H54 (cell line): ENCODE measurements at places on chromosomes 4 and X.
A peak's percentile ranks its signal among the peaks of the same experiment; 100 is the strongest.

GRCh38 chr4:113981591-113981990, 2.1 kb upstream of the ARSJ start:
- no peak for DNase-seq

DNA sequence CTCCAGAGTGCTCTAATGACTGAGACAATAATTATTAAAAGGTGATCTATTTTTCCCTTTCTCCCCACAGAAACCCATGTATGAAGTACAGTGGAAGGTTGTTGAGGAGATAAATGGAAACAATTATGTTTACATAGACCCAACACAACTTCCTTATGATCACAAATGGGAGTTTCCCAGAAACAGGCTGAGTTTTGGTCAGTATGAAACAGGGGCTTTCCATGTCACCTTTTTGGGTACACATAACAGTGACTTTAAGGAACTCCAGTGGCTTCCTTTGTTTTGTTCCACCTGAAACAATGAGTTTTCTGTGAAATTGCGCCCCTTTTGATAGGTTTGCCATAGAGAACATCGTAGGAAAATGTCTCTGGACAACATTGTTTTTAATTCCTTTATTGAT, 69.6 kb downstream of the KIT start:
- no peak for DNase-seq

DNA sequence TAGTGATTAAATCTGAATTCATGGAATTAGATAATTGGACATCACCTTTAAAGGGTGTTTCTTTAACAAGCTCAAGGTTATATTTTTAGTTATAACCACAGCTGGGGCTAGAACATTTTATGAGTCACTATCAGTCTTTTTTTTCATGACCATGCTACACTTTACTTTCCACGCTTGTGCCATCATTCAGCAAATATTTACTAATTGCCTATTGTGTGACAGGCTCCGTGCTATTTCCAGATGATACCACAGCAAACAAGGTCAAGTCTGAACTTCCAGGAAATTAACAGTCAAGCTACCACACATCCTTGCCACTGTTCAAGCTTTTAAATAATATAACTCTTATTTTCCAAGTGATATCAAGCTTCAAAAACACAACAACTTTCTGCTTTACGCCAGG, 16.5 kb downstream of the SPANXN3 start:
- no peak for DNase-seq

GRCh38 chr4:106315476-106315967, 487 bp downstream of the TBCK start:
- DNase-seq = peak; percentile 10

DNA sequence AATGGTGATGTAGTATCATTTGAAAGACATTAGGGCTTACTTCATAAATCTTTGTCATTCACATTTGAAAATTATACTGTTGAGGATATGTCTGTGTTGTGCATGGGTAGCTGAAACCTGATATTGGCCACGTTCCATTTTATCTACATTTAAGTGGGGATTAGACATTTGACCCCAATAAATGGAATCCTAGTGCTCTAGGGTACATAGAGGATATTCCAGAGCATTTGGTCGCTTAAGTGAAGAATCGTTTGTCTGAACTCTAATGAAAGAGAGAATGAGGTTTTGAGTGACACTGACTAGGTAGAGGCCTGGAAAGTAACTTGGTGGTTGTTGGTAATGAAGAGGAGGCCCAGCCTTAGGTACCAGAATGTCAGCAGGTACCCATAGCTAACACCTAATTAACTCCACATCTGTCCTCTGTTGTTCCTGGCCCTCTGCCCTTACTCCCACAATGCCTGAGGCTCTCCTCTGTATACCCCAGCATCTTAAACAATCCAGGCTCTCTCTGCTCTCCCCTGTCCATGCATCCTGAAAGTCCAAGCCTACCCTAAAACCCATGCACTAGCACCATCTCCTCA, 299.5 kb upstream of the KLF3 start:
- no peak for DNase-seq

DNA sequence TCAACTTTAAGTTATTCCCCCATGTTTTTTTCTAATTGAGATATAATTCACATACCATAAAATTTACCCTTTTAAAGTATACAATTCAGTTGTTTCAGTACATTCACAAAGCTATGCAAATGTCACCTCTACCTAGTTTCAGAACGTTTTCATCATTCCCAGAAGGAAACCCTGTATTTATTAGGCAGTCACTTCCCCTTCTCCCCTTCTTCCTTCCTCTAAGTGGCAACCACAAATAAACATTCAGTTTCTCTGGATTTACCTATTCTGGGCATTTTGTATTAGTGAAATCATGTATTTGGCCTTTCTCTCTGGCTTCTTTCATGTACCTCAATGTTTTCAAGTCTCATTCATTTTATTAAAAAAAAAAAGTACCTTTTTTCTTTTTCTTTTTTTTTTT, 101.9 kb downstream of the TET2 start:
- no peak for DNase-seq

- no peak for DNase-seq
Measured at GRCh38 chrX:41912923-41913322, 10.4 kb downstream of the CASK start.

DNA sequence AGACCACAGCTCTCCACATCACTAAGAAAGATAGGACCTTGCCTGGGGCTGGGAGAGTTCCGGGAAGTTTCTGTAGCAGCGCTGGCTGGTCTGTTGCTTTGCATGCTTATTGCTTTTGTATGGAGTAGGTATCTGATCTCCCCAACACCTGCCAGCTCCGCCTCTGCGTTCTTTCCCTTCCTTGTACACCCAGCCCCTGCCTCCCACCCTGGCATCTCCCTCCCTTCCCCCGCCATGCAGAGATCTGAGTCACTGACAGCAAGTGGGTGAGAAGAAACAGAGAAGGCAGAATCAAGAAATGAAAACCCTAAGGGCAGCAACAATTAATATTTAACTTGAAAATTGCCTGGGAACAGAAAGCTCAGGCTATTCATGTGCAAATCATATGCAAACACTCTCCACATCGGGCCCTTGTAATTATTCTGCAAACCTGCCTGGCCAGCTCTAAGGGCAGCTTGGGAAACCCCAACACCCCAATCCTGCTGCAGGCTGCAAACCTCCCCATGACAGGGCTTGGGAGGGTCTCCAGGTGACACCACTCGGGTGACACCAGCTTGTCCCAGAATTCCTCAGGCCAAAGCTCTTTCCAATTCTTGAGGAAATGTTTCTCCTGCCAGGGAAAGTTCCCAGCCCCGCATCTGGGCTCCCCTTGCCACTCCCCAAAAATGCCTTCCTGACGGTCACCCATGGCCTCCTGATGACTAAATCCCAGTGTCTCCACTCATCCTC, 257.2 kb downstream of the FBXW7 start:
- DNase-seq = no peak

GRCh38 chrX:50622751-50623150, 152.1 kb upstream of the DGKK start:
- no peak for DNase-seq

DNA sequence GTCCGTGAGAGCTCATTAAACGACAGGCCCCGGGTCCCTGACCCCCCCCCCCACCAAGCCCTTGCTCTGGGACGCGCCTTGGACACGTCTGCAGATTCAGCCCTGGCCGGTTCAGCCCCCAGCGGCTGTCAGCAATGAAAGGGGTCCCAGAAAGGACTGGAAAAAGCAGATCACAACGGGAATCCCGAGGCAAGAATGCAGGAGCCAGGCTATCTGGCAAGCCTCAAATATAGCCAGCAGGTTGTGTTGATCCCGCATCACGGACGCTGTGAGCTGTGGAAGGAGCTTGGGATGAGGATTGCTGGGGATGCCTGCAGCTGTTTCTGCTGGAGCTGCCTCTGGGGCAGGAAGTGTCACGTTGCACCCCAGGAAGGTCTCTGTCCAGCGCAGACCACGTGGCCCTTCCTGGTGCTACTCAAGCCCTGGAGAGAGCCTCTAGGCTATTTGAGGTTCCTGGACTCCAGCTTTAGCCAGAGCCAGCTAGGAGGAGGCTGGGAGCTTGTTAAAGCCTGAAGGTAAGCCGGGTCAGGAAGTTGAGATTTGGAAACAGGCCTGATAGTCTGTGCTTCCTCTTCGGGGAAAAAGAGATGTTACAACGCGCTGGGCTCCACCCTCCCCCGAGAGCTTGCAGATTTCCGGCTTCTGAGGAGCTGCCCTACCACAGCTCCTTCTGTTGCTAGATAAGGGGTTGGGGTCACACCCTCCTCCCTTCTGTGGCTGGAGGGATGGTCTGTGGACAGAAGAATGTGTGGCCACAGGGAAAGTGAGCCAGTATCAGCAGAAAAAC, 19.3 kb upstream of the CSF2RA start:
- peak; percentile 55 for DNase-seq

GRCh38 chr4:176735300-176735699, 57.4 kb downstream of the VEGFC start:
- no peak for DNase-seq

GRCh38 chrX:56765811-56766553, 36.9 kb downstream of the NBDY start:
- no peak for DNase-seq

DNA sequence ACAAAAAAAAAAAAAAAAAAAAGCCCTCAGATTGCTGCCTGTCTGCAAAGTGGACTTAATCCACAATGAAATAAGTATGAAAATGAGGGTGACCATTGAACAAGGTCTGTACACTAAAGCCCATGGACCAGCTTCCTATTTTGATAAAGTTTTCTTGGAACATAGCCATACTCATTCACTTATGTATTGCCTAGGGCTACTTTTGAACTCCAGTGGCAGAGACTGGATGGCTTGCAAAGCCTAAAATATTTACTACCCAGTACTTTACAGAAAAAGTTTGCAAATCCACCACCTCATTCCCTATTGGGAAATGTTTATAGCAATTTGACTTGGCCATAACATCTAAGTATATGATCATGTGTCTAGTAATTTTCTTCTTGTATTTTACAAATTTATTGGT, 481.7 kb downstream of the NAF1 start:
- no peak for DNase-seq

DNA sequence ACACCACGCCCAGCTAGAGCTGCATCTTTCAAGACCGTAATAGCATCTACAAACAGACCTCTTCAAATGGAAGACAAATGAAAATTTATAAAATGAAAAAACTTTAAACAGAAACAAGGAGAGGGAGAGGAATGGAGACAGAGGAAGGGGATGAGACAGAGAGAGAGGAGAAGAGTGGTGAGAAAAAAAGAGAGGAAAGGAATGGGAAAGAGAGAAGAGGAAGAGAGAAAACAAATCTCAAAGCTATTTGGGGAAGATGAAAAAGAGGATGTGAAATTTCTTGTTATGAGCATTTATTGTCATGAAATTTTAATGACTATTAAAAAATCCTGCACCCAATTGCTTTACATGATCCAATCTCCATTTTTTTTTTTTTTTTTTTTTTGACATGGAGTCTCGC, 726.9 kb downstream of the GRID2 start:
- no peak for DNase-seq

DNA sequence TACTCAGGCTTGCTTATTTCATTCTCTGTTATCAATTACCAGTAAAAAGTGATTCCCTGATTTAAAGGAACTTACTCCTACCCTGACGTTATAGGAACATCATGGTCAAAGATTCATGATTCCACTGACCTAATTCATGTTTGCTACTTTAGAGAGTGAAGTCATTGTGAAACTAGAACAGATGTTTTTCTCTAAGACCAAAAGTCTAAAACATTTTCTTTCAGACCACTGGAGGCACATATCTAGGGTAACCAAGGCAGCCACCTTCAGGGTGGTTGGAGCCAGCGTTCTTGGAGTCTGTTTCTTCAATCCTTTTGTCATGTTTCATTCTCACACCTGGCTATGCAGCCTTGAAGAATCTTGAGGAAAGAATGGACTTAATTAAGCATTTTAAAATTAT, 77.8 kb downstream of the GALNTL6 start:
- DNase-seq = no peak

DNA sequence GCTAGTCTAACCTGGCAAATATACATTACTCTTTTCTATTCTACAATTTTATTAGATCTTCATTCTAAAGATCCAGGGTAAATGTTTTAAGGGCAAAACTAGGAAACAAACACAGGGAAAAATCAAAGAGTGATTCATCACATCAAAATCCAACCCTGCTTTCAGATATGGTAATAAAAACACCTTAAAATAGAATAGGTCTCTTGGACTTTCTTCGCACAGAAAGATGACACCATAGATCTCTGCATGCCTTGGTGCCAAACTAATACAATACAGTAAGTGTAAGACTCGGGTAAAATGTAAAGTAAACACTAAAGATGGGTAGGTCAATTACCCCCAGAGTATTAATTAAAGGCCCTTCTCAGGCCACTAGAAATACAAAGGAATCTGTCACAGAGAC, 34.2 kb downstream of the LDB2 start:
- no peak for DNase-seq

GRCh38 chr4:56743550-56743949, 62.5 kb upstream of the HOPX start:
- no peak for DNase-seq

- DNase-seq = no peak
Measured at GRCh38 chrX:10884246-10884645, 226.9 kb upstream of the HCCS start.

DNA sequence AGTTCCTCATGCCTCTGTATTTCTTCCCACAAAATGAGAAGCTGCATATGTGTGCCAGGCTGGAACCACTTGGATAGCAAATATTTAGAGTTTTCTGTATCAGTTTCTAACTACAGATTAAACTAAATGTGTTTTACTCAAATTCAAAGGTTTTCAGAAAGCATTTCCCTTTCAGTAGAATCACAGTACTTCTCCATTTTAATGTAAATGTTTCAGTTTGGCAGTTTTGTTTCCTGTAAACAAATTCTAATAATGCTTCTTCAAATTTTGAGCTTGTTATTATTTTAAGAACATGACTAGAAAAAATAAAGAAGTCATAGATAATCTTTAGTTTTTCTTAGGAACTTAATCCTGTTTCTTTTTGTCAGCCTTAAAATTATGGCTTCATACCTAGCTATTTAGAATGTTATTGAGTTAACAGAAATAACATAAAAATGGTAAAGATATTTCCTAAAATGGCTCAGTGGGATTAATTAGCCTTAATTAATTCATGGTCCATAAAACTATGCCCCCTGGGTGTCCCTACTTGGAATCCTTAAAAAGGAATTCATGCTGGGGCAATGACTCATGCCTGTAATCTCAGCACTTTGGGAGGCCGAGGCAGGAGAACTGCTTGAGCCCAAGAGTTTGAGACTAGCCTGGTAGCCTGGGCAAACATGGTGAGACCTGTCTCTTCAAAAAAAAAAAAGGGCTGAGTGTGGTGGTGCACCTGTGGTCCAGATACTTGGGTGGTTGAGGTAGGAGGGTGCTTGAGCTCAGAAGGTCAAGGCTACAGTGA, 83.8 kb upstream of the GPR34 start:
- DNase-seq = no peak

- DNase-seq = no peak
Measured at GRCh38 chr4:41943506-41943905, 8.3 kb downstream of the TMEM33 start.

DNA sequence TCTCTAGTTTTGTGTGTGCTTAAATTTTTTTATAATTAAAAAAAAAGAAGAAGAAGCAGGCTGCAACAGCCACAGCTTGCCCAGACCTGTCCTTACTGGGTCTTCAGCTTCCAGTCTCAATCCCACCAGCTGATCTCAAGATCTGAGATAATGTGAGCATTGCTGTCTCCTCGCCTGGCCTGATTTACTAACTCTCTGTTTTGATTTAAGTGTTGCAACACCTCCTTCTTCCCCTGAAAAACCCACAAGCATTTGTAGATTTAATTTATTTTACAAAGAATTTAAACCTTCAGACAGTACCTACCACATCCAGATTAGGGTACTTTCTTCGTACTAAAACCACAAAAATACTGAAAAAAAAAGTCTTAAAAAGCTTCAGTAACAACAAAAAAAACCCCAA, 38.0 kb downstream of the FAM241A start:
- DNase-seq = no peak
